ENCODE measurements at places on chromosomes 12 and 14.

DNA sequence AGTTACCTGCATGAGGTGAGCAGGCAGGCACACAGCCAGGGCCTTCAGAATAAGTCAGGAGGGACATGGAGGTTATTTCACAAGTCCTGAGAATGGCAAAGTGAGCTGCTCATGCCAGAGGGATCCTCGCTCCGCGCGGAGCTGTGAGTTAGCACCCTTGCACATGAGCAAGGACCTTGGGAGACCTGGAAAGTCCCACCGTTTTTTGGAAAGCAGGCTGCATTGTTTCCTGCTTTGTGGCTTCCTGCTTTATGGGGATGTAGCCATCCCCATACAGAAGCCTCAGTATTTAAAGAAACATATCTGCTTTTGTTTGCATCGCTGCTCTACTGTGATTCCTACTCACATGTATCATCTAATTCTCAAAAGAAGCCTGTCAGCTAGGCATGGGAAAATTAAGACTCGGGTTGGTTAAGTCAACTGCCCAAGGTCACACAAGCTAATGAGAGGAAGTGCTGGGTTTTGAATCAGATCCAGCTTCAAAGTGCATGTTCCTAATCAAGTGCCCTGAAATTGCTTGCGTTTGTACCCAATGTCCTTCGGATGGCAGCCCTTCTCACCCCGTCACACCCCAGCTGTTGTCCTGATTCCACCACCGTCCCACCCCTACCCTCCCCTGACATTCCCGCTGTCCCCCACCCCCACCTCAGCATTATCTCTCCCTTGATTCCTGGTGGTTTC is 106.2 kb downstream of the CRACR2A start:
- DNase-seq: no peak

- no peak for DNase-seq
These were observed 10.8 kb upstream of the SLC4A8 start for GRCh38 chr12:51413791-51414190.

DNA sequence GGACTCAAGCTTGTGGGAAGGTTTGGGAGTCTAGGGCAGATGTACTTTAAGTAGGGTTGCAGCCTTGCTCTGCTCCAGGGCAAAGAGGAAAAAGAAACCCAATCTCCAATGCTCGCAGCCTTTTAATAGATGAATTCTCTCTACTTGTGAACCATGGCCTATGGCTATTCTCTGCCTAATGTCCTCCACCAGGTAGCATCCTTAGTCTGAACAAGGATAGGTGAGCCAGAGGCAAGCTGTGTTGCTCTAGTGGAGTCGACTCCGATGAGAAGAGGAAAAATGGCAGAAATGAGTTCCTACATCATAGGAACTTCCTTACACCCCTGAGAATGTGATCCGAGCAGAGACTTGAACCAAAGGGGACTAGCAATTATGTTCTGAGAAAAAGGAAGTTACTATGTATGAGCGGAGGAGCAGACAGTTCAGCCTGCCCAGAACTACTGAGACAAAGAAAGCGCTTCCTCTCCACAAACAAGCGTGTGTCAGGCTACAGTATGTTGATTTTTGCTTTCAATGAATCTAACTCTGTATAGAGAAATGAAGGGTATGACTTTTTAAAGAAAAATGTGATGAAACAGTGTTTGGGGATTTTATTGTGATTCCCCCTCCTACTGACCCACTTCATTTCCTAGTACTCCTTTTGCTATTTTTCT is 153.6 kb upstream of the ARID2 start:
- no peak for DNase-seq

DNA sequence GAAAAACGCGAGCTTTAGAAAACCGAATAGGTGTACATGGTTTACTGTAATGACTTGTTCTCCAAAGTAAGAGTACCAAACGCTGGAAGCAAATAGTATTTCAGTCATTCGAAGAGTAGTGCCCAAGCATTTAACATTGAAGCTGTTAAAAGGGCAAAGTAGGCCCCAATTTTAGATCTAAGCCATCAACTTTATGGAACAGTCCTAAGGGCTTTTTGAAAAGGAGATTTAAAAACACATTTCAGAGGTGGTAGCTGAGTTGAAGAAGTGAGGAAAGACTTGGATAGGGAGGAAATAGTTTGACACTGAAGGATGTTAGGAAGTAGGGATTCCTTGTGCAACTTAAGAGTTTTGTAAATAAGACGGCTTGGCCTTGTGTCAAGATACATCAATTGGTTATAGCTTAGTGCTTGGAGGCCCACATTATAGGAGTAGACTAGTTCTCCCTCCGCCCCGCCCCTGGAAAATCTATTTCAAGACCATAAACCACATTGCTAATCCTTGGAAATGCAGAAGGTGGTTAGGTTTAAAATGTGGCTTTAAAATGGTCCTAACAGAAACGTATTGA is 783 bp upstream of the TUBA1B start:
- no peak for DNase-seq

DNA sequence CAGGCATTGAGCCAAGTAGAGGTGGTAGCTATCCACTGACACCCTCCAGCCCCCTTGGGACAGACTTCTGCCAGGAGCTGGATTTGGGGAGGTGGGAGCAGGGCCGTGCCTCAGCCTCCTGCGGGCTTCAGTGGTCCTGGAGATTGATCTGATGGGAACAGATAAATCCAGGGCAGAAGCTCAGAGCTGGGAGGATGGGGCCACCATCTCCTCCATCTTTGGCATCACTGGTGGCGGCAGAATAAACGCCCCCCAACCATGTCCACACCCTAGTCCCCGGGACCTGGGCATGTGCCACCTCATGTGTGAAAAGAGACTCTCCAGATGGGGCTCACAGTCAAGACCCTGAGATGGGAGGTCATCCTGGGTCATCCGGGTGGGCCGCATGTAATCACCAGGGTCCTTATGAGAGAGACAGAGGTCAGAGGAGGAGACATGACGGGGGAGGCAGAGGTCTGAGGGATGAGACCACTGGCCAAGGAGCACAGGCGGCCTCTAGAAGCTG is 209.6 kb upstream of the RTL1 start:
- no peak for DNase-seq

- DNase-seq: no peak
These were observed 331.6 kb downstream of the PCNX1 start for GRCh38 chr14:71238835-71239234.

All from stimulated activated naive CD4-positive, alpha-beta T cell (primary cell).